Fibroblast of skin of right quadriceps (primary cell): ENCODE measurements at places on chromosomes 3 and 15.

- DNase-seq, result no peak
Observed at GRCh38 chr3:72538070-72538745, 310.0 kb downstream of the SHQ1 start.

GRCh38 chr15:90097475-90097874, 4.8 kb downstream of the IDH2 start:
- no peak for DNase-seq

- no peak for DNase-seq
Observed at GRCh38 chr3:33699275-33699674, 18.8 kb downstream of the CLASP2 start.

- peak; percentile 77 for DNase-seq
Observed at GRCh38 chr3:10981961-10982360, 10.6 kb upstream of the SLC6A1 start.

GRCh38 chr3:132332508-132332907, 15.3 kb downstream of the ACP3 start:
- DNase-seq, result no peak

DNA sequence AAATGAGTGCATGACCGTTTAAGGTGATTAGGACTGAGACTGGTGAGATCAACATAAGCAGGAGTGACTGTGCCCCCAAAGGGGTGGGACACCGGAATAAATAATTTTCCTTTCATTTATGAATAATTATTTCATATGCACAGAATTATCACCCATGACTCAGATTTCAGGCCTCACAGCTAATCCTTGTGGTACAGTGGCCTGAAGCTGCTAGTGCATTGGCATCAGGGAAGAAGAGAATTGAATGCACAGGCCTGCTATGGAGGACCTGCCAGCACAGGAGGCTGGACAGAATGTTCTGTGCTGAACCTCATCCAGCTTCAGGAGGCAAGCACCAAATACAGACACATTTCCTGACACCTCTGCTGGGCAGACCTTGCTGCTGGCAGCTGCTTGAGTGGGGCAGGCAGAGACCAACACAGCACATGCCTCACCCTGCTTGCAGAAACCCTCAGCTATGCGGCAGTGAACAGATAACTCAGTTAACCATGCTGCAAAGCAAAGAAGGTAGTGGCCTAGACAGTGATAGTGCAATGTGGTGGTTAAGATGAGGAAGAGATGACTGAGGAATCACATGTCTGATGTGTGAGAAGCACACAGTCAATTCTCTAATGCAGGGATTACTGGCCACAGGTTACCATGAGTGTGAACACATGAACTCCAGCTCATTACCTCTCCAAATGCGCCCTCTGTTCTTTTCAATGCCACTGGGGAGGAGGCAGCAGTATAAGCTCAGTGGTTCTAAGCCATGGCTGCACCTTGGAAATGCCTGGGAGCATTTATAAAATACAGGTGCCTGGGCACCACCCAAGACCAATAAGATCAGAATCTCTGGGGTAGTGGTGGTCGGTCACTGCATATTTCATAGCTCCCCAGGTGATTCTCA, 68.1 kb upstream of the SCN5A start:
- DNase-seq, result no peak

GRCh38 chr3:66401675-66402491, 98.9 kb downstream of the LRIG1 start:
- DNase-seq, result no peak

DNA sequence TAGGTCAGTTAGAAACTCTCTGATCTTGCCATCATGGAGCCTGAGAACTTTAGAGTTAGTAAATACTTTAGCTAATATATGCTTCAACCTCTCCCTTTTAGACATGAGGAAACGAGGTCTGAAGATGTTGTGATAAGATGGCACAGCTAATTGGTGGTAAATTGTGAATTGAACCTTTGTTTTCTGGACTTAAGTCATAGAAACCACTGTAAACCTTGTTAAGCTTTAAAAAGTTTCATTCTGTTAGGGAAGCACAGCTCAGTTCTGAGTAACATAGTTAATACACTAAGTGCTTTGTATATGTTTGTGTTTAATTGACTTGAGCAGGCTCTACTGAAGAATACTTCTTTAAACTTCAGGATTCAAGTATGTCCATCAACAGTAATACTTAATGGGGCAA, 108.6 kb downstream of the AKAP13 start:
- no peak for DNase-seq

- no peak for DNase-seq
Observed at GRCh38 chr3:101128786-101129185, 135.6 kb upstream of the ABI3BP start.

- no peak for DNase-seq
Observed at GRCh38 chr15:26870346-26870745, 3.5 kb downstream of the GABRA5 start.

GRCh38 chr15:66130496-66131034, 123.0 kb downstream of the MEGF11 start:
- DNase-seq, result no peak

DNA sequence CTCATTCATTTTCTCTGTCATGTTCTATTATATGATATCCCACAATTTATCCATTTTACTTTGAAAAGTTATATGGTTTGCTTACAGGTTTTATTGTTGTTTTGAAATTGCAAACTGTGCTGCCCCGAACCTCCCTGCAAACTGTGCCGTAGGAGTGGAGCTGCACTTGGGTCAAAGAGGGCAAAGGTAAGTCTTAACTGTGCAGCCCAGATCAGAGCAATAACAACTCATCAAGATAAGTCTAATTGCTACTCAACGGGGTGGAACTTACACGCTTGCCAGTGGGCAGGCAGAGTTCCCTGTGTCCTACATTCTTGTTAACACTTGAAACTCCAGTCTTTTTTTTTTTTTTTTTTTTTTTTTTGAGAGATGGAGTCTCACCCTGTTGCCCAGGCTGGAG, 33.2 kb downstream of the ZDHHC19 start:
- DNase-seq, result no peak

DNA sequence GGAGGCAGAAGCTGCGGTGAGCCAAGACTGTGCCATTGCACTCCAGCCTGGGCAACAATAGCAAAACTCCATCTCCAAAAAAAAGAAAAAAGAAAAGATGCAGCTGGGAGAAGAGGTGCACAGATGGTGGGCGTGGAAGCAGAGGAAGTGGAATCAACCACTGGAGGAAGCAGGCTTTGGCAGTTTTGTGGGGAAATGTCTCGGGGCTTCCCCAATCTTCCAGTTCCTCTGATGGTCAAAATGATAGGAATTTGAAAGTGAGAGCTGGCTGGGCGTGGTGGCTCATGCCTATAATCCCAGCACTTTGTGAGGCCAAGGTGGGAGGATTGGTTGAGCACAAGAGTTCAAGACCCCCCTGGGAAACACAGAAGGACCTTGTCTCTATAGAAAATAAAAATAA, 48.1 kb upstream of the SMAD3 start:
- DNase-seq, result no peak

- DNase-seq, result peak; percentile 74
Observed at GRCh38 chr3:144085964-144086363, 114.3 kb downstream of the DIPK2A start.

- DNase-seq, result no peak
Observed at GRCh38 chr3:14340960-14341708, 61.3 kb upstream of the SLC6A6 start.

DNA sequence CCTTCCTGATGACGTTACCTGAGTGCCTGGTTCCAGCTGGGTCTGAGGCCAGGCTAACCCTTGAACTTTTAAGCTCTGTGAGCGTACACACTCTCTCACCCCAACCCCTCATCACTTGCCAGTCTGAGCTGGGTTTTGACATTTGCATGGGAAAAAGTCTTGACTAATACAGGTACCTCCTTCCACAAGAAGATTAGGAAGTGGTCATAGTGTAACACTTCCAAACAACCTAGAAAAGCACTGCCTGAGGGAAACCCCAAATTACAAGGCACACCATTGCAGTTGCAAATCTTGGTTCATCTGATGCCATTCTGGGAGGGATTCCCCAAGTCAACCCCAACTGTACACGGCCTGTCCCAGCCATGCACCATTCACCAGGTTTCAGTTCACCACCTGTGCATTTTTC, 499.8 kb downstream of the FOXP1 start:
- DNase-seq, result no peak

DNA sequence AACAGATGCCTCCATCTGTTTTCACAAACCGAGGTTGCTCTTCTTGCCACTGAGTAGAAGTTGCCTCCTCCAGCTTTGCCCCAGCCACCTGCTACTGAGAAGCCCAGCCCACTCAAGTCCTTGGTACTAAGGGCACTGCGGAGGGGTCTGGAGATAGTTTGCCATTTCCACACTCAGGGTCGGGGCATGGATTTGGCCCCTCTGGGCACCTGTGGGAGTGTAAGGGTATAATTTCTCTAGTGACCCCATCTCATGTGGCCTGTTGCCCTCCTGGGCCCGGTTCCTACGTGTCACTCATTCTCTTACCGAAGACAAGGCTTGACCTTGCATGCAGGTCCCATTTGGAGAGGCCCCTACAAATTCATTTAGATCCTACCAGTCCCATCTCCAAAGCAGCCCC, 79.0 kb downstream of the THSD4 start:
- DNase-seq, result no peak
